H9 (cell line): ENCODE measurements at places on chromosomes 2 and 18. TPM values are rescaled to one million over a fixed set of nuclear protein-coding genes. Genes with fewer than 3 reads are reported as not detected.

DNA sequence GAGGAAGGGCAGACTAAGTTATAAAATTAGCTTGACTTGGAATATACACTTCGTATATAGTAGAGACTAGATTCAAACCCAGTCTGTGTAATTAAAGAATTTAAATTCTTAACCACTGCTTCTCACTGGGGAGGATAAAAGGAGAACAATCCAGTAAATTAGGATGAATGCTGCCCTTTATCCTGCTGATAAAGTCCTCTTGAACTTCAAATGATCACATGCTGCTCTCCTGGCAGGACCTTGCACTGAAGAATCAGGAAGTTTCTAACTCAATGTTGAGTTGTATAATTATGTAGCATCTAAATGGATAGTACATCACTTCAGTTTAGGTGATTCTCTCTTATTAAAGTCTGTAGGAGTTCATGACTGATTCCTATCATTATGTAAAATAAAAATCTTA is 1179.7 kb downstream of the DSC3 start:
- no peaks in the 10 kb centered on the region for H3K36me3 ChIP-seq
- H3K27me3 ChIP-seq, result no peaks in the 10 kb centered on the region
- DNase-seq, result no peak
- no peak overlapping the region for H3K4me3 ChIP-seq
- no peak overlapping the region for H3K27ac ChIP-seq

- no peak for DNase-seq
- H3K27ac ChIP-seq, result no peak overlapping the region
- no peak overlapping the region for H3K4me3 ChIP-seq
These were observed 40.4 kb upstream of the ANKRD62 start for GRCh38 chr18:12053289-12053688.

DNA sequence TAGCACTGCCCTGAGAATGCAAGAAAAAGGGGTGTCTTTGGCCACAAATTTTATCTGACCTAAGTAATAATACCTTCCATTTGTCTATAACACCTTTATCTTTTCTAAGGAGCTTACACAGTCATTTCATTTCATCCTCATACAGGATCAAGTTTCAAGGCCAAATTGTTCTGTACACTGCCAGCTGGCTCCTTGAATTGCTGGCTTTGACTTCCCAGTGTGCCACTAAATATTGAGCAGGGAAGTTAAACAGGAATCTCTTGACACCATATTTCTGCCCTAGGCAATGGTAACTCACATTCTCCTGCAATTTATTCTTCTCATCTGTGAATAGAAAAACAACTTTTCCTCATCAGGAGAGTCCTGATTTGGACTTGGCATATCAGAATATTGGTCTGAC is 195.1 kb upstream of the LRP1B start:
- H3K27ac ChIP-seq, result no peak overlapping the region
- no peaks in the 10 kb centered on the region for H3K4me1 ChIP-seq
- H3K4me3 ChIP-seq, result no peak overlapping the region
- no peak for DNase-seq
- peaks cover 2% of the 10 kb centered on the region; the same call in 1 of the 3 replicates for H3K36me3 ChIP-seq

DNA sequence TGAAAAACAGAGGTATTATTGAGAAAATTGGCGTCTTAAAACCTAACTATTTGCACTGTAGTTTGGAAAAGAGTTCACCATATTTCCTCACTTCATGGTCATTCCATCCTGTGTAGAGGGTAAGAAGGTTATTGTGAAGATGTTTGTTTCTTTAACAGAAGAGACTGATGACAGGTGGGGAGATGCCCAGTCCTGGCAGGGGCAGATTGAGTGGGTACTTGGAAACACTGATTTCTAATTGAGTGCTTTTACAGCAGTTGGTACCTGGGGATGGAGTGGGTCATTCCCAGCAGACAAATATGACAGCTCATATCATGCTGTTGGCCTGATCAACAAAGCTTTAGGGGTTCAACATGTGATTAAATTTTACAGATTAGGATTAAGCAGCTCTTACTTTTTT is 67.5 kb downstream of the MYOM1 start:
- H3K4me3 ChIP-seq, result no peak overlapping the region
- no peaks in the 10 kb centered on the region for H3K36me3 ChIP-seq
- H3K27ac ChIP-seq, result no peak overlapping the region
- H3K4me1 ChIP-seq, result no peaks in the 10 kb centered on the region

- no peaks in the 10 kb centered on the region for H3K4me1 ChIP-seq
- no peak for DNase-seq
- H3K27ac ChIP-seq, result no peak overlapping the region
- no peaks in the 10 kb centered on the region for H3K36me3 ChIP-seq
These were observed 428.3 kb downstream of the MBD2 start for GRCh38 chr18:53796040-53796729.

- peaks cover 8% of the 10 kb centered on the region; the same call in 1 of the 2 replicates for H3K27me3 ChIP-seq
- H3K36me3 ChIP-seq, result peaks cover 3% of the 10 kb centered on the region; the same call in 1 of the 3 replicates
- no peak overlapping the region for H3K27ac ChIP-seq
These were observed 145.9 kb downstream of the CCDC74A start for GRCh38 chr2:131673400-131674173.

DNA sequence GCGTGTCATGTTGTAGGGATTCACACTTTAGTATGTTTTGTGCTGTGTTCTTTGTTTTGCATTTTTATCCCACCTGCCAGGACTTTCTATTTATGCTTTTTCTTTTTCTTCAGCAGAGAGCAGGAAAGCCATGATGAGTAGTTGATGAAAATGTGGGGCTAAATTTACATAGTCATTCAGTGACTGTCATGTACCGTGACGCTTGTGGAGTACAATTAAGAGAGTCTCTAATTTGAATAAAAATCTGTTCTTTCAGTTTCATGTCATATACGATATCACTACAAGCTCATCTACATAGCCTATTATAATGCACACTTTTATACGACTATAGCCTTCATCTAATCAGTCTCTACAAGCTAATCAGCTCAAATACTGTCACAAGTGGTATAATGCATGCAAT is 112.7 kb upstream of the SPATS2L start:
- no peaks in the 10 kb centered on the region for H3K36me3 ChIP-seq
- H3K4me1 ChIP-seq, result peaks cover 7% of the 10 kb centered on the region; the same call in 1 of the 2 replicates
- H3K27me3 ChIP-seq, result no peaks in the 10 kb centered on the region
- no peak overlapping the region for H3K4me3 ChIP-seq
- no peak for DNase-seq

DNA sequence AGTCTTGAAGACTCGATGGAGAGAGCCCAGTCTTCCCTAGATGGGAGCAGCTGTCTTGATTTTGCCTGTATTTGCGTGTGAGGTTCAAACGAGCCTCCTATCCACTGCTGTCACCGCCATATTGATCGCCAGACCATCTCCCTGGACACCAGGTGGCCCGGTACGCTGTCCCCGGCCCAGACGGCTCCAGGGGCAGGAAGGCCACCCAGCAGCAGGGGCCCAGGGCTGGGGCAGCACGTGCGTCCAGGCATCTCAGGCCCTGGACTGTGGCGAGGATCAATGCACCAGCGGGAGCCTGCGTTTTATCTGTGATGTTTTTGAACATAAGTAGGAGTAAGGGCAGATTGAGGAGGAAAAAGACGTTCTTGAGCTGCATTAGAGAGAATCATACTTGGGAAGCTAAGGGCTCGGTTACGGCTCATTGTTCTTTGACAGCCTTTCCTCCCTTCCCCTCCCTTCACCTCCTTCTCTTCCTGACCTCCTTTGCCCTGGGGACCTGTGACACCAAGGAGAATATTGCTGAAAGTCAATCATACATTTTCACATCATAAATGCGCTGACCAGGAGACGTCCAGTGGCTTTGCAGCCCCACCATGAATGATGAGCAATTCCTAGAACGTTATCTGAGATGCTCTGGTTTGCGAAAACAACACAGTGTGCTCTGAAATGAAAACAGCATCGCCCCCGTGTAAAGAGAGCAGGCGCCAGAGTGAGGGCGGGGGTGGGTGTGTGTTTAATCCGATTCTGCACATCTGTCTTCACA is 711.2 kb upstream of the SALL3 start:
- H3K4me1 ChIP-seq, result peaks cover 2% of the 10 kb centered on the region; the same call in 1 of the 2 replicates
- no peaks in the 10 kb centered on the region; the same call in 1 of the 3 replicates for H3K36me3 ChIP-seq
- no peak overlapping the region for H3K4me3 ChIP-seq
- no peak overlapping the region for H3K27ac ChIP-seq
- no peaks in the 10 kb centered on the region for H3K27me3 ChIP-seq

GRCh38 chr18:26593365-26594320 is 45.3 kb upstream of the KCTD1 start:
- H3K36me3 ChIP-seq, result no peaks in the 10 kb centered on the region
- H3K27me3 ChIP-seq, result no peaks in the 10 kb centered on the region
- no peak overlapping the region for H3K27ac ChIP-seq
- no peaks in the 10 kb centered on the region for H3K4me1 ChIP-seq
- no peak for DNase-seq

GRCh38 chr2:127326289-127326945 is 32.5 kb upstream of the ERCC3 start:
- no peaks in the 10 kb centered on the region for H3K4me1 ChIP-seq
- no peak overlapping the region for H3K4me3 ChIP-seq
- DNase-seq, result no peak

DNA sequence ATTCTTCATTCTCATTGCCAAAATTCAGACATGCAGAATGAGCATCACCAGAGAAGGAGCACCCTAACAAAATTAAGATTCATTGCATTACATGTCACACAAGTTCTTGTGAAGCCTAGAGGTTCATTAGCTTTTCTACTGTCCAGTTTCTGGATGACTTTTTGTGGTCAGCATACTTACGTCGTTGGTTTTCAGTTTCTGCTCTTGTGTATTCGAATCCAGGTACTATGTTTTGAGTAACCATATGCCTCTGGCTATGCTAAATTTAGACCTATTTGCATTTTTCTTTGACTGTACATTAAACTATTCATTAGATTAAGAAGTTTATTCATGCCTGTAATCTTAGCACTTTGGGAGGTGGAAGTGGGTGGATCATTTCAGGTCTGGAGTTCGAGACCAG is 251.3 kb downstream of the PARD3B start:
- H3K4me1 ChIP-seq, result no peaks in the 10 kb centered on the region
- no peaks in the 10 kb centered on the region for H3K27me3 ChIP-seq
- H3K4me3 ChIP-seq, result no peak overlapping the region
- no peak for DNase-seq
- no peaks in the 10 kb centered on the region for H3K36me3 ChIP-seq

GRCh38 chr2:169354244-169354643 is 8.1 kb downstream of the LRP2 start:
- no peaks in the 10 kb centered on the region; the same call in 1 of the 2 replicates for H3K27me3 ChIP-seq
- H3K4me3 ChIP-seq, result no peak overlapping the region
- H3K4me1 ChIP-seq, result no peaks in the 10 kb centered on the region
- DNase-seq, result no peak
- no peak overlapping the region for H3K27ac ChIP-seq
- no peaks in the 10 kb centered on the region for H3K36me3 ChIP-seq

DNA sequence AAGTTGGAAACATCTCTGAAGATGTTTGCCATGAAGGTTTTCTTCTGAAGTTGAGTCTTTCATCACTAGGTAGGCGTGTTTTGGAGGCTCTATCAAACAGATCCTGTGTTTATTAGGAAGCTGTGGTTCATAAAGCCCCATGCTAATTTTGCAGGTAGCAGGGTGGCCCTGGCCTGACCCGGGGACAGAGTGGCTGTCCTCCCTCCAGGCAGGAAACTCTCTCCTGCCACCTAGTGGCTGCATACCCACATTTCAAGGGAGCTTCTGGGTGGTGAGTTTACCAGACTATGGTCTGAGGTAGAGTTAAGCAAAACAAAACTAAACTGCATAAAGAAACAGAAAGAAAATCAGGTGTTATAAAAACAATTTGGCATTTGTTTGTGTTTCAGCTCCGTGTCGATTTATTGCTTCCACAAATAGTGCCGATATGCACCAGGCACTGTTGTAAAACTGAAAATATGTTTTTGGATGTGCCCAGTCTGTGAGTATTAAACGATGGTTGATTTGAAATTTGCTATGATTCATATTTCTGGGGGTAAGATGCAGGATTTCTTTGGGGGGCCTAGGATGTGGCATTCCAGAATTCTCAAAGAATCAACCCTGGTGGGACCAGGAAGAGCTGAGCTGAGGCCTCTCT is 26.0 kb upstream of the IL37 start:
- no peaks in the 10 kb centered on the region; the same call in none of the 2 replicates for H3K4me1 ChIP-seq
- no peaks in the 10 kb centered on the region for H3K36me3 ChIP-seq
- no peak overlapping the region for H3K4me3 ChIP-seq
- H3K27me3 ChIP-seq, result no peaks in the 10 kb centered on the region
- DNase-seq, result peak; percentile 84

DNA sequence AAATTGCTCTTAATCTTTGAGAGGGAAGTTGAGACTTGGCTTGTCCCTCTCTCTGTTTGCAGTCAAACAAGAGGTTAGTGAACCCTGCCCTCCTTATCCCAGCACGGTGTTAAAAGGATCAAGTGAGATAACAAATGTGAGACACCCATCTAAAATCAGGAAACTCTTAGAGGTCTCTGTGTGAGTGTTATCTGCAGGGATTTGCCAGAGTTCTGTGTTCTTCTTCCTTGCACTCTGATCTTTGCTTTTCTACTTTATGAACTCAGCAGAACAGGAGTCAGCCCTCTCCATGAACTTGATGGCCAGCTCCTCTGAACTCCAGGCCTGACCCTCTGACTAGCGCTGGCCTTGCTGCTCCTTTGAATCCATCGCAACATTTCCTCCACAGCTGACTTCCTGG is 123.8 kb downstream of the NCKAP5 start:
- no peak overlapping the region for H3K4me3 ChIP-seq
- no peaks in the 10 kb centered on the region for H3K27me3 ChIP-seq
- no peak overlapping the region for H3K27ac ChIP-seq
- no peaks in the 10 kb centered on the region for H3K36me3 ChIP-seq
- DNase-seq, result no peak
- no peaks in the 10 kb centered on the region for H3K4me1 ChIP-seq

- no peaks in the 10 kb centered on the region for H3K4me1 ChIP-seq
- H3K27me3 ChIP-seq, result no peaks in the 10 kb centered on the region
- DNase-seq, result no peak
- no peaks in the 10 kb centered on the region for H3K36me3 ChIP-seq
- H3K4me3 ChIP-seq, result no peak overlapping the region
These were observed 90.7 kb downstream of the NCKAP5 start for GRCh38 chr2:133477616-133477990.

DNA sequence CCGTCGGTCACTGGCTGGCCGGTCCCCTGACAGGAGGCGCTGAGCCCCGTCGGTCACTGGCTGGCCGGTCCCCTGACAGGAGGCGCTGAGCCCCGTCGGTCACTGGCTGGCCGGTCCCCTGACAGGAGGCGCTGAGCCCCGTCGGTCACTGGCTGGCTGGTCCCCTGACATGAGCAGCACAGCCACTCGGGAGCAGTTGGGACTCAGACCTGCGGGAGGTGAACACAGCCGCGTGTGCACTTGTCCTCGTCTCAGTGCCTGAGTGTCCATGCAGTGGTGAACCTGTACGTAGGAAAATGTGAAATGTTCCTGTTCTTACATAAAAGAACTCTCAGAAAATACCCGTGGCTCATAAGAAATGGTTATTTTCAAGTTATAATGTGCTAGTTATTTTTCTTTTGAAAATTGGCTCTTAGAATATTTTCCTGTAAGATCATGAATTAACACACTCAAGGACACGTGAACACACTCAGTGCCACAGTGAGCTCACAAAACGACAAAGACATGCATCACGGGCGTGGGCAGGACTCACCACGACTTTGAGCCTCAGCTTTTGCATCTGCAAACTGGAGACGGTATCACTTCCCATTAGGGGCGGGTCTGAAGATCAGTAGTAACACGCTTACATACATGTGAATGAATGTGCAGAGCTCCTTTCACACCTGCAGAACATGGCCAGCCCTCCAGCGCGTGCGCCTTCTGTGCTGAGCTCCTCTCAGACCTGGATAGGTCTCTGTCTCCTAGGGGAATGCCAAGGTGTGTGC is 21.1 kb upstream of the NFATC1 start:
- H3K36me3 ChIP-seq, result peaks cover 4% of the 10 kb centered on the region; the same call in 2 of the 3 replicates
- no peaks in the 10 kb centered on the region for H3K4me1 ChIP-seq
- no peak overlapping the region for H3K27ac ChIP-seq
- H3K4me3 ChIP-seq, result no peak overlapping the region
- no peaks in the 10 kb centered on the region for H3K27me3 ChIP-seq
- DNase-seq, result no peak

GPR45 gene
- total RNA-seq, result not detected in 2 replicates

CD8B2 gene
- total RNA-seq, result not detected in 2 replicates
